ENCODE measurements at places on chromosomes 2 and 18.

- no peak for DNase-seq
Observed at GRCh38 chr2:223820549-223820948, 16.8 kb downstream of the AP1S3 start.

GRCh38 chr18:77115192-77115953 lies 17.2 kb downstream of the MBP start:
- no peak for DNase-seq

DNA sequence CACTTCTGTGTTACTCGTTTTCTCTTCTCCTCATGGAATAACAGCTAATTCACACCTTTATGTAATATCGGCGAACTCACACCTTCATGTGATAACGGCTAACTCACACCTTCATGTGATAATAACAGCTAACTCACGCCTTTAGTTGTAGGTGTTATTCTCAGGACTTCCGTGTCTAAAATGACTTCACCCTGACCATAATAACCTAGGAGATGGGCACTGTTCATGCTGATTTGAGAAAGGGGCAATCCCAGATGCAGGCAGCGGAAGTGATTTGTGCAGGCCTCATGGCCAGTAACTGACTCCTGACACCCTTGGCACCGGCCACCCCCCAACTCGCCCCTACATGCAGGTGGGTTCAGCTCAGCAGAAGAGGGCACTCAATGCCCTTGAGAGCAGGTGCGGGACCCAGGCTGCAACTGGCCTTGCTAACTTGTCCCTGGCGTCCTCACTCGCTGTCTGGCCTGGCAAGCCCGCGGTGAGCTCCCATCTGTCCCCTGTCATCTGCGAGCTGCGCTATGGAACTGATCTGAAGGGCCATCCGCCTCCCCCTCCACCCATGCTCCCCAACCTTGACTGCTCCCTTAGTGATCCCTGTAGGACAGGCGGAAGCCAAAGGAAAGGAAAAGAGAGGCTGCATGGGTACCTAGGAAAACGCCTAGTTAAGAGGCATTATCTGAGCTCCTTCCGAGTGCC lies 42.6 kb upstream of the MTCL1 start:
- DNase-seq = no peak

- no peak for DNase-seq
Observed at GRCh38 chr2:208315081-208315788, 49.2 kb downstream of the PIKFYVE start.

- no peak for DNase-seq
Observed at GRCh38 chr2:27888790-27889189, 1.4 kb downstream of the RBKS start.

Measured in CD4-positive, alpha-beta T cell treated with Interleukin-21 for 1 hour (primary cell).